ENCODE measurements at places on chromosomes 4 and X.

GRCh38 chr4:10005632-10006031, 15.7 kb downstream of the SLC2A9 start:
- no peak for DNase-seq

DNA sequence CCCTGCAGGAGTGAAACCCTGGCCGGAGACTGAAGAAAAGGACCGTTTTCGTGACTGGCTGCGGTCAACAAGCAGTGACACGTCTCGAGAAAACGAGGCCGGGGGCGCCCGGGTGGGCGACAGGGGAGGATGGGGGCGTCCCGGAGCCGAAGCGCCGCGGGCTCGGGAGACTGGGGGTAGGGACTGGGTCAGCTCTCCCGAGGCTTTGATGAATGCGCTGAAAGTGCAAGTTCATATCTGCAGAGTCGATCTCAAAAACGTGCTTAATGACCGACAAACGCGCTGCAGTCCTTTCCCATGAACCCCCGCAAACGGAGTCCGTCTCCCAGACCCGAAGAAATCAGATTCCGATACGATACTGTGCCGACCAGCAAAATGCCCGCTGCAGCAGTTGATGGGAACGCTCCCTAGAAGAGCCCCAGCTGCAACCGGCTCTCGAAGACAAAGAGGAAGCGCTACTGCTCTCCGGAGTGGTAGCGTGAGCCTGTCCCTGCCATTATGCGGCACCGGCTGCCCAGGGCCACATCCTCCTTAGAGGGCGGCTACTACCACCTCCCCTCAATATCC, 806 bp upstream of the CD99L2 start:
- peak; percentile 15 for DNase-seq

DNA sequence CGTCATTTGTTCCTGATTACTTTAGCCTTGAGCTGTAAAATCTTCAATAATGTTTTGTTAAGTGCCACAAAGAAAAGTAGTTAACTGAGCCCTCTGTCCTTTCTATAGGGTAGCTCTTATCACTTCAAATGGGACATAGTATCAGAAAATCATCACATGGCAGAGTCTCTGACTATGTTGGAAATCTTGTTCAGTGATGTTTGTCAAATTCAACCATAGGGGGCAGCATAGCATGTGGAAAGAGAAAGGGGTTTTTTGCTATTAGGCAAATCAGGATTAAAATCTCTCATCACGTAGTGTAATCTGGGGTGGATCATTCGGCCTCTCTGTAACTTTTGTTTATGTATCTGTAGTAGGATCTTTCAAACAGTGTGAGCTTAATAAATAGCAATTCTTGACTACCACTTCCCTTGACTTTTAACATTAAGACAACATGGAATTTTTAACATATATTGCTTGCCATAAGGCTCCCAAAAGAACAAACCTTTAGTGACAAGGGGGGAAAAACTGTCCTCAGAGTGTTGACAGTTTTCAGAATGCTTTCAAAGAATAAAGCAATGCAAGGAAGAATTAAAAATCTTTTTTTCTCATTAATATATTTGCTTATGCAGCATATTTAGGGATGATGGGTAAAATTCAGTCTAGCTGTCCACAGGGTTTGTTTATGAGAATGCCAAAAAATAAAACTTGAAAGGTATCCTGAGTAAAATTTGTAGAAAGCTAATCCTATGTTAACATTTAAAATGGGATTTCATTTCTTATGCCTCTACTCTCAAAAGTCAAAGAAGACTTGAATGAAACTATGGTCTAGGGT, 127.2 kb downstream of the FBXW7 start:
- DNase-seq, result peak; percentile 33

DNA sequence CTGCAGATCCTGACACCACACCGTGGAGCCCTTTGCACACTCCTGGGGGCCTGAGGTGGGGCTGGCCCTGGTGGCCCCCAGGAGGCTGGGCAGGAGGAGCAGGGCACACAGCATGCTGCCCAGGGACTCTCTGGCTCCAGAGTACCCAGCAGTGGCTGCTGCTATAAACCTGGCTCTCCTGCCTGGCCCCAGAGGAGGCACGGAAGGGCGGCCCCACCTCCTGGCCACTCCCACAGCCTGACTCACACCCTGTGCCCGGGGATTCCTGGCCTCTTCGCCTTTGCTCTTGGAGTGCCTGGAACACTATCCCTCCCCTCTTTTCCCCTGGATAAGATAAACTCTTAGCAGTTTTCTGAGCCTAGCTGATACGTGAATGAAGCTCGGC, at the start of gene PSAPL1:
TSS of gene PSAPL1 (minus strand) at position 165 of the 385 bp plus-strand sequence. CDS start at position 114, 51 bp downstream.
- no peak for DNase-seq

DNA sequence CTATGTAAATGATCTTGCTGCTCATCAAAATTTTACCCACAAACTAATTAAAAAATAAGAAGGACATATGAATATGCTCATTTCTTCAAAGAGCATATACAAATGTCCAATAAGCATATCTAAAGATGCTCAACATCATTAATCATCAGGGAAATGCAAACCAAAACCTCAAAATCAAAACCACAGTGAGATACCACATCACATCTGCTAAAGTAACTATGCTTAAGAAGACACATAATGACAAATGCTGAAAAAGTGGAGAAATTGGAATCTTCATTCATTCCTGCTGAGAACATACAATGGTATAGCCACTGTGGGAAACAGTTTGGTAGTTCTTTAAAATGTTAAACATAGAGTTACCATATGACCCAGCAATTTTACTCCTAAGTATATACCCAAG, 81.9 kb downstream of the AFF2 start:
- no peak for DNase-seq

- DNase-seq, result no peak
Observed at GRCh38 chrX:129585691-129586090, 45.6 kb downstream of the OCRL start.

GRCh38 chr4:1794809-1795298, 1.8 kb downstream of the FGFR3 start:
- DNase-seq, result no peak

- no peak for DNase-seq
Observed at GRCh38 chr4:140612357-140612756, 43.6 kb upstream of the UCP1 start.

DNA sequence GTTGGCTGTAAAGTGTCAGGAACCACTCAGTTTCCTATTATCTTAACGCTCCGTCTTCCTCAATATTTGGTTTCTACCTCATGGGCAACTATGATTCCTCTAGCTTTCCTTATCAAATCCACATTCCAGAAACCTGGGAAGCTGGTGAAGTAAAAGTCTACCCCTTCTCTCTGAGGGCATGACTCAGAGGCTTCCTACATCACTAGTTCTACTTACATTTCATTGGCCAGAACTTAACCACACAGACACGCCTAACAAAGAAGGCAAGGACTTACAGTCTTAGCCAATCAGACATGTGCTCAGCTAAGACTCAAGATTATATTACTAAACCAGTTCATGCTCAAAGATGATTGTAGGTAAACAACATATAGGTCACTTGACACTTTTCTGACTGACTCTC, 30.4 kb downstream of the COX7B2 start:
- no peak for DNase-seq

- DNase-seq, result no peak
Observed at GRCh38 chr4:146134761-146135445, 40.6 kb upstream of the LSM6 start.

DNA sequence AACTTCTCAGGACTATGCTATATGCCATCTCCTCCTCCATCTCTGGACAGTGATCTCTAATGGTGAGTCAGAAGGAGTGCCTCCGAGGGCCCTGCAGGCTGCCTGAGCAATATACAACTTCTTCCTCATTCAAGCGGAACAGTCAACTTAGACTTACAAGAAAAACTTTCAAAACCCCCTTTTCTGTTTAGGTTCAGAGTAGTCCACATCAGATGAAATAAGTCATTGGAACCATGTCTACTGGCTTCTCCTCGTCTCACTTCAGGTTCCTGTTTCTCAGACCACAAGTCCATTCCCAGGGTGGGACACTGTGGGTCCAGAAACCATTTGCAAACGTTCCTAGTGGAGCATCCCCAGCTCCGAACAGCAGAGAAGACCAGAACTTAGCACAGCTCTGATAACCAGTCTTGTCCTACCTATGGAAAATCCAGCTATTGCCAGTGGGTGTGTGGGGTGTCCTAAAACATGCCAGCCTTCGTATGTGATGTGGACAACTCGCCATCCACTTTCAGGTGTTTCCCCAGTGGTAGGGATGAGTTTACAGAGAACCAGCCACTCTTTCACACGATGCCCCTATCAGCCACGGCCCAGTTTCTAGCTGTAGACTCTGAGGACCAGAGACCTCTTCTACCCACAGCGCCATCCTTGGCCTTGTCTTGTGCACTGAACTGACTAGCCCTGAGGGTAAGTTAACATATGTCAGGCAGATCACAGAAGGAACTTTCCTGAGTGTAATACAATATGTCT, 32.7 kb upstream of the NKRF start:
- no peak for DNase-seq

DNA sequence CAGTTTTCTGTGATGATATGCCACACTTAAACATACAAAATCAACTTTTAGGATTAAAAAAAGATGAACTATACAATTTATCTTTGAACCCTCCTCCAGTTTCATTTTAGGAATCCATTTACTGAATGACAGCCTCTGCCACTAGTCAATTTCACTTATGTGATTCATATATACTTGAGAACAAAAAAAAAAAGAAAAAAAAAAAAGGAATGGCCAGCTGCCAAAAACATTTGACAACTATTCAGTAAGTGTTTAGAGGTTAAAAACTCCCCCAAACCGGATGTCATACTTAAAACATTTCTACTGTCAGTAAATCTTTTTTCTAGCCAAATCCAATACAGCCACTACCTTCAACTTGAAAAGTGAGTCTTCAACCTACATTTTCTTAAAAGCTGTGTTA, 266.7 kb upstream of the MAGEB2 start:
- no peak for DNase-seq

GRCh38 chrX:150362599-150363481, at the start of gene MAMLD1:
TSS of gene MAMLD1 (plus strand) at chrX:150363317. CDS start at chrX:150445517, 82,200 bp downstream.
- peak; percentile 49 for DNase-seq

DNA sequence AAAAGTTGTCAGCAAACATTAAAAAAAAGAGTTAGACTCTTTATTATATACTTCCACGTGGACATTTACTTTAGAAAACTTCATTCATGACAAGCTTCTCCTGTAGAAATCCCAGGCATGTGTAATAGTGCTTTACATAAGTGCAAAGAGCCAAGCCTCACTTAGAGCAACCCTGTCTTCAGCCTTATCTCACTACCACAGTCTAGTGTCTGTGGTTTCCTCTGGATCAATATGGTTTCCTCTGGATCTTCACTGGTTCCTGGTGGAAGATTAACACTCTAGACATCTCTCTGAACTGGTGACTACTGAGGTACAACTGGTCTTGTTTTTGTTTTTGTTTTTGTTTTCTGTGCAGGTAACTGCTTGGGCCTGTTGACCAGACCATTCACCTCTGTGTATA, 18.4 kb upstream of the ARMCX5 start:
- no peak for DNase-seq
